ENCODE measurements at places on chromosomes 4 and X.

DNA sequence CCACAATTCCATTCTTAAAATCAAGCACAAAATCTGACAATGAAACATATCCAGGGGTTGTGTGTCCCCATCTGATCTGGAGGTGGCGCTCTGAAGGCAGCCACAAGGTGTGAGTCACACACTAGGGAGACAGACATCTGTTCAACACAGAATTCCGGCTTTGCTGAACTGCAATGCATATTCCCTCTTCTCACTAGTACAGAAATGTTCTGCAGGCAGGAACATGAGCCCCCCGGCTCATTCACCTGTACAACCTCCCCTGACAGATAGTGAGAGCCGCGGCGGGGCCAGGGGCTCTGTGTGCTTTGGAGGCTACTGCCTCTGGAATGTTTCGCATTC is 41.9 kb downstream of the WDR1 start:
- no peak for DNase-seq

DNA sequence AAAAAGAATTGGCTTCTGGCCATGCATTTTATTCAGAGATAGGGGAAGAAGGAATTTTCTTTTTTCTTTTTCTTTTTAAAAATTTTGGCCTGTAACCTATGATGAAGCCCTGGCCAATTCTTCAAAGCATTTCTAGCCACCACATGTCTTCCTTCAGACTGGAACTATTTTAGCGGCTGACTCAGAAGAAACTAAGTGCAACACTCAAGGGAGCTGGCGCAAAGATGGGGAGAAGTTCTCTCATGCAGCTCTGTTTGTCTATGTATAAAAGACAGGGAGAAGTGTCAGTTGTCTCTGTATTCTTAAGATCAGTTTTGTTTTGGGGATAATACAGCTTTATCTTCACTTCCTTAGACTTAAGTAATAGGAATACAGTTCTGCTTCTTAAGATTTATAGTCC is 46.1 kb downstream of the MBNL3 start:
- DNase-seq = no peak

GRCh38 chrX:3743801-3744439 is 30.5 kb upstream of the PRKX start:
- peak; percentile 78 for DNase-seq

GRCh38 chrX:129694805-129695204 is 40.0 kb upstream of the APLN start:
- no peak for DNase-seq

Data from CD4-positive, alpha-beta T cell treated with Interleukin-1 beta for 1 hour (primary cell).